ENCODE measurements at places on chromosomes 16 and 17.

GRCh38 chr17:70072546-70073309, 2.3 kb upstream of the KCNJ16 start:
- no peak for DNase-seq

DNA sequence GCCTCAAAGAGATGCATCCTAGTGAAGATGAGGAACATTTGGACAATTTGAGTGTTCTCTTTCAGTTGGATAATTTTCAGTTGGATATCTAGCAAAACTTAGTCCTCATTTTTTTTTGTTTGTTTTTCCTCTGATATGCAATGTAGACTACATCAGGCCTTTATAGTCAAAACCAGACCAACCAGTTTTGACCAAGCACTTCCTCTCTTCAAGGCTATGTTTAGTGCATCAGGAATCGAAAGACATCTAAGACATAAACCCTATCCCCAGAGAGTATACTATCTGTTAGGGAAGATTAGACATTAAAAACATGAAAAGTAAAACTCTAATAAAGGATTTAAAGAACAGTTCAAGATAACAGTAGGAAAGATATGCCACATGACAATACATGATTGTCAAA, 256.1 kb downstream of the IRX3 start:
- DNase-seq = no peak

DNA sequence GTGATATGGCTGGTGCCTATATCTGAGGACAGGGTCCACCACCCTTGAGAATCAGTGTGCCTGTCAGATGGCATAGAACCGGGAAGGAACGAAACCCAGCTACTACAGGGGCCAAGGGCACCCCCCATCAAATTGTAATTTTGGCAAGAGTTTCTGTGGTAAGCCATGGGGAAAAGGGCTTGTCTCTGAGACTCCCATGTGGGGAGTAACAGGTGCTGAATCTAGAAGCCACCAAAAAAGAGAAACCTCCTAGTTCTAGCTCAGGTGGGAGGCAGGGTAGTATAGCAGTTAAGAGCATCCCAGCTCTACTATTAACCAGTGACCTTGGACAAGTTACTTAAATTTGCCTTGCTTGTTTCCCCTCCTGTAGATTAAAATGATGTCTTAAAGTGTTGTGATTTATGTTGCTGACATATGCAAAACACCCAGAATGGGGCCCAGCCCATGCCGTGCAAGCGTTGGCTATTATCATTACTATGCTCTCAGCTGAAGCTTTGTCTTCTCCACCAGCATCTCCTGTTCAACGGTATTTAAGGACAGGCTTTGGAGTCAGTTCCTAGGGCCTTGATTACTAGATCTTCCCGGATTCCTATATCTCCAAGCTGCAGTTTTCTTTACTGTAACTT, 210.7 kb upstream of the NLRP1 start:
- no peak for DNase-seq

GRCh38 chr17:7781429-7781828, 52.6 kb upstream of the KDM6B start:
- no peak for DNase-seq

DNA sequence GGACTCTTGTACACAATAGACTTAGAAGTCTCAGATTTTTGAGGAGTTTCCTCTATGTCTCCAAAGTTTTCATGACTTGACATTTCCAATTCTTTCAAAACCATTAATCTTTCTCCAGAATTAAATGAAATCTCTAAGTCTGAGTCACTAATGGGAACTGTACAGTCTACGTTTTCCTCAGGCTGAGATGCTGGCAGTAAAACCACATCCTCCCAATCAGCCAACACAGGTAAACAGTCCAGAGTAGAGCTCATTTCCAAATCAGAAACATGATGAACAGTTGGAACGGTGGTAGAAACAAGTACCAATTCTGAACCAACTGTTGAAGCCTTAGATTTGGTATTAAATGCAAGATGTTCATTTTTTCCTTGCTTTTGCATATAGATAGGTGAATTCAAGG, 7.9 kb downstream of the ERI2 start:
- DNase-seq = no peak

GRCh38 chr17:44095647-44096496, 25.3 kb downstream of the G6PC3 start:
- DNase-seq = peak; percentile 98
